Immature natural killer cell (primary cell): ENCODE measurements at places on chromosomes 13 and 19.

- DNase-seq: no peak
Observed at GRCh38 chr19:6794686-6795431, 22.4 kb downstream of the VAV1 start.

DNA sequence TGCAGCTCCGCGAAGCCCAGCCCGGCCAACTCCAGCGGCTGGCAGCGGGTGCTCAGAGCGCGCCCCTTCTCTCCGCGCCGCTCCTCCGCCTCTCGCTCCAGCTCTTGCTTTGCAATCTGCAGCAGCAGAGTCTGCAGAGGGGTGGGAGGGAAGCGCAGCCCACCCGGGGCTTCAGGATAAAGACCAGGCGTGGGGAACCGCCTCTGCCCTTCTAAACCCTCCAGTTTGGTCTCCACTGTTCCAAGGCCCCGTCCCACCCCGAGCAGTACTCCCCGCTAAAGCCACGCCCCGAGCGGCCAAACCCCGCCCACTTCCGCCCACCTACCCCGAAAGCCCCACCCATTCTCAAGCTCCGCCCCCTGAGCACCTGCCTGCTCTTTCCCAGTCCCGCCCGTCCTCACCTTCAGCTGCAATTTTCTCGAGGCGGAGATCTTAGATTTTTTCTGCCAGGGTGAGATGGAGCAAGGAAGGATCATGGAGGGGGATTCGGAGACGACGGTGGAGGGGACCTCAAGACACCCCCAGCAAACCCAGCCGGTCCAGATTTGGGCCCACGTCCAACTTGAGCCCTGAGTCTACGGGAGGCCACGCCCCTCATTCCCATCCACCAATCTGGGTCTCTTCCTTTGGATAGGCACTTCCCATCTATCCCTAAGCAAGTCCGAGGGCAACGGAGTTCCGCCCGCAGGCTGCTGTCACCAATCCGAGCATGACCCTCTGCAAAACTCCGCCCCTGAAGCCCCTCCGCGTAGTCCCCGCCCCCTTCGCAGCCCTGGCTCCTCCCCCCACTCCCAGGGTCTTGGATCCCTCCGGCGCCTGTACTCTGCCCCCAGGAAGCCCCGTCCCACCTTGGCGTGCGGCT lies 1.1 kb downstream of the TNNI3 start:
- peak; percentile 26 for DNase-seq

DNA sequence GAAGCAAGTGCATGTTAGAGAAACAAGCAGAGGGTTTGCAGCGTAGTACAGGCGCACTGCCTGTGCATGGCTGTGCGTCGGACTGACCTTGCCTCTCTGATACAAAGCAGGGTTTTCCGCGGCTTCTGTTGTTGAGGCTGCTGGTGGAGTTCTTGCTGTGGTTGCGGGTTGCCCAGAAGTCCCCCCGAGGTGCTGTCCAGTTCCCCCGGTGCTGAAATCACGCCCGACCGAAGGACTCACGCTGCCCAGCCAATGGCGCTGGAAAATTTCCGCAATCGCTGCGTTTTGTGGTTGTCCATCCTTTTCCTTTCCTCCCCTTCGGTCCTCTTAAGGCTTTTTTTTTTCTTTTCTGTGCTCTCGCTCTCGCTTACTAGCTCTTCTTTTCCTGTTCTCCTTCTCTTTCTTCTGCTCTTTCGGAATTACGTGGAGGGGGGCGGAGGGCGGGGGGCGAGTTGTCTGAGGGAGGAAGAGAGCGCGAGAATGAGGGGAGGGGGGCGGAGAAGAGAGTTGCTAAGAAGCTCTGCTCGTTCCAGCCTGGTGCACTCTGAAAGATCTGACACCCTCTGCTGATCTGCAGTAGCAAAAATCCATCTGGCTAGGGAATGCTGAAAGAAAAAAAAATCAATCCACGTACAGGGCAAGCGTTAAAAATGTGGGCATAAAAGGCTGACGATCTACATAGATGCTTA lies at the start of gene SLITRK1:
TSS of gene SLITRK1 (minus strand) at position 558 of the 689 bp plus-strand sequence. CDS start 967 bp downstream, outside the sequence.
- peak; percentile 8 for DNase-seq

- no peak for DNase-seq
Observed at GRCh38 chr13:26500618-26501320, 56.7 kb upstream of the WASF3 start.

DNA sequence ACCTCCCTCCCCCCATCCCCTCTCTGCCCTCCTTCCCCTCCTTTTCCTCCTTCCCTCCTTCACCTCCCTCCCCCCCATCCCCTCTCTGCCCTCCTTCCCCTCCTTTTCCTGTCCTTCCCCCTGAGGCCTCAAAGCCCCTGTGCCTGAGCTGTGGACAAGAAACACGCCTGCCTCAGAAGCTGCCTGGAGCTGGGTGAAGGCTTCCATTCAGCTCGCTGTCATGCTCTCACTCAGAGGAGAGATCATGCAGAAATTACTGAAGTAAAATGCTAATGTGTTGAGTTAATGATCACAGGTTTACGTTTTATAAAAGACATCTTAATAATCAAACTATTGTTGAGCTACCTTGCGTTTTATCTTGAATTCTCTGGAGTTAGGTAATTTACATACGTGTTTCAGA lies 114.5 kb downstream of the ATP11A start:
- DNase-seq: no peak

- DNase-seq: no peak
Observed at GRCh38 chr19:46497773-46498172, 2.1 kb upstream of the PNMA8B start.

DNA sequence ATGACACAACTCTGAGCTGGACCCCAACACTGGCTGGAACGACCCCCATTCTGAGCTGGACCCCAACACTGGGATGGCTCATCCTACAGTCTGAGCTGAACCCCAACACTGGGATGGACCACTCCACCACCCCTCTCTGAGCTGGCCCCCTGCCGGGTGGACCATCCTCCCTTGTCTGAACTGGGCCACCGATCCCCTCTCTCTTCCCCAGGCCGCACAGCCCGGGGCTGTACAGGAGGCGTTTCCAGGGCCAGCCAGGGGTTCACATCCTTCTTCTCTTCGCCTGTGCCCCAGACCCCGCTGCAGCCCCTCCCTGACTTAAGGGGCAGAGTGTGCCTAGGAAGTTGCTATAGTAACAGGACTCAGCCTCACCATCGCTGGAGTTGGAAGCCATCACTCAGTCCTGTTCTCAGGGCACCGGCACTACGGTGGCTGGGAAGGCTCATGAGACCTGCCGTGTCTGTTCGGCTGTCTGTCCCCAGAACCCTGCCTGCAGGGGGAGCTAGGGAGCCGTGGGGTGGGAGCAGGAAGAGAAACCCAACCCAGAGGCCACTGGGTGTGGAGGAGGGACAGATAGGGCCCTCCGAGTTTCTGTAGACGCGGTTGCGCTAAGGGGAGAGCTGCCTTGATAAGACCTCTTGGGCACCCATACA lies 3.7 kb downstream of the PRKACA start:
- DNase-seq: peak; percentile 21

DNA sequence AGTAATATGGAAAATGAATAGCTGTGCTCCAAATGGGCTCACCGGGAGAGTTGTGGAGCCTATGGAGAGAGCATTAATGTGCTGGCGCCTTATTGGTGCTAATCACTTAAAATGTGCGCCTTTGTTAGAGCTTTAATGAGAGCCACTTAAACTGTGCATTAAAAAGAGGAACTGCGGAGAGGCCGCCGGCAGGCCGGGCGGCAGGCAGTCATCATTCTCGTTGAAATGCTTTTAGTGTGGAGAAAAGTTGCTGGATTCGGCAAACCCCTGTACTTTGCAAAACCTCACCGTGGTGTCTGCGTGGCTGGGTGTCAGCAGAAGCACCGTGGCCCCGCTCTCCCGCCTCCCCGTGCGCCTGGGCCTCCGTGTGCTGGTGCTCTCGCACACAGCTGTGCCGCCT lies 105.5 kb downstream of the KDM4B start:
- no peak for DNase-seq

- no peak for DNase-seq
Observed at GRCh38 chr13:99418103-99418842, 83.0 kb upstream of the TM9SF2 start.

GRCh38 chr19:27753622-27754021 lies 1459.3 kb downstream of the UQCRFS1 start:
- no peak for DNase-seq

GRCh38 chr13:52414963-52415362 lies 9.0 kb upstream of the THSD1 start:
- DNase-seq: no peak

DNA sequence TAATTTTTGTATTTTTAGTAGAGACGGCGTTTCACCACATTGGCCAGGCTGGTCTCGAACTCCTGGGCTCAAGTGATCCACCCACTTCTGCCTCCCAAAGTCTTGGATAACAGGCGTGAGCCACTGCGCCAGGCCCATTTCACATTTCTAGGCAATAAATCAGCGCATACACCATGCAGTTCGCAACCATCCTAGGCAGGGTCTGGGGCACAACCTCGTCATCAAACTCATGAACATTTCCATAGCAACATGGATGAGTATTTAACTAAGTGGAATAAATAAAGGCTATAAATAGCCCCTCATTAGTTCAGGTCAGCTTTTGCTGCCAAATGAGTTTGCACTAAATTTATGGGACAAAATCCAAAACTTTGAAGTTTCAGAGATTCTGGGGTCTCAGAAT lies 8.2 kb downstream of the MEIS3 start:
- no peak for DNase-seq

DNA sequence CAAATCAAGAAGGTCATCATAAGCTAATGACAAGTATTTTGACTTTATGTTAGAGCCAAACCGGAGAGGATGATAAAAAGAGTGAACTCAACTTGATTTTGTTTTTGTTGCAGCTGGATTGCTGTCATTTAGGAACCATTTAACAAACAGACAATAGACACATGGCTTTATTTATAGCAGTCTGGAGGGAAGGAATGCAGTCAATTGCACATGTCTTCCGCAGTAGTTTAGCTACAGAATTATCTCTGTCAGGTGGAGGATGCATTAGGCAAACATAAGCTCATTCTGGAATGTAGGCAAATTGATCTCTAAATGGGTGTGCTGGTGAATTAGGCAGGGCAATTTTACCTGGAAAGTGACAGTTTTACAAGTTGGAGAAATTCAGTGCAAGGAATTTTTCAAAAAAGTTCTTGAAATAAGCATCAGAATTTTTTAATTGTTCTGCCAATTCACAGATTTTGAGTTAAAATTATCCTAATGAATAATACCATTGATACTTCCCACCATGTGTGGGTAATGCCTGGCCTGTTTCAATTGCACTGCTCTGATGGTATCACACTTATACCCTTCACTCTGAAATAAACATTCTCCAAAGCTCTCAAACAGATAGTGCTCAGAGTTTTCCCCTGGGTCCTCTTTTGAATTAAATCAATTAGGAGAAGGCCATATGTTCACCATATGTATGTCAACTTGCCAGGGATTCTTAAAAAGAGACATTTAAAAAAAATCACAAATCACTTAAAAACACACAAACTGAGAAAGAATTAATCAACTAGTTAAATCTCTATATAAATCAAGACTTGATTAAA lies 318.3 kb downstream of the NDFIP2 start:
- no peak for DNase-seq

DNA sequence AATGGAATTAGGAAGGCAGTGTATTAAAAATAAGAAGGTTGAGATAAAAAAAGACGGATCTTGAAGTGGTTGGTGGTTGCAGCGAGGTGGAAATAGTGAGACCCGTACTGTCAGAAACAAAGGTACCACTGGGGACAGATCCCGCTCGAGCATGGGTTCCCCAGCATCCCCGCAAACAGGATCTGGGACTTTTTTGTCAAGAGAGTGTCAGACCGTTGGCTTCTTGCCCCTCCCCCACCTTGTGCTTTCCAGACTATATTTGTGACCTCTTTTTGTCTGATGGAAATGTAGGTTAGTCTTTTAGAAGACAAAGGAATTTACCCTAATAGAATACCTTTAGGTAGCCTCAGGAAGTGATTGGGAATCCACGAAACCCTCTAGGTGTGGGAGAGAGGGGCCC lies 4.2 kb downstream of the GATAD2A start:
- no peak for DNase-seq

DNA sequence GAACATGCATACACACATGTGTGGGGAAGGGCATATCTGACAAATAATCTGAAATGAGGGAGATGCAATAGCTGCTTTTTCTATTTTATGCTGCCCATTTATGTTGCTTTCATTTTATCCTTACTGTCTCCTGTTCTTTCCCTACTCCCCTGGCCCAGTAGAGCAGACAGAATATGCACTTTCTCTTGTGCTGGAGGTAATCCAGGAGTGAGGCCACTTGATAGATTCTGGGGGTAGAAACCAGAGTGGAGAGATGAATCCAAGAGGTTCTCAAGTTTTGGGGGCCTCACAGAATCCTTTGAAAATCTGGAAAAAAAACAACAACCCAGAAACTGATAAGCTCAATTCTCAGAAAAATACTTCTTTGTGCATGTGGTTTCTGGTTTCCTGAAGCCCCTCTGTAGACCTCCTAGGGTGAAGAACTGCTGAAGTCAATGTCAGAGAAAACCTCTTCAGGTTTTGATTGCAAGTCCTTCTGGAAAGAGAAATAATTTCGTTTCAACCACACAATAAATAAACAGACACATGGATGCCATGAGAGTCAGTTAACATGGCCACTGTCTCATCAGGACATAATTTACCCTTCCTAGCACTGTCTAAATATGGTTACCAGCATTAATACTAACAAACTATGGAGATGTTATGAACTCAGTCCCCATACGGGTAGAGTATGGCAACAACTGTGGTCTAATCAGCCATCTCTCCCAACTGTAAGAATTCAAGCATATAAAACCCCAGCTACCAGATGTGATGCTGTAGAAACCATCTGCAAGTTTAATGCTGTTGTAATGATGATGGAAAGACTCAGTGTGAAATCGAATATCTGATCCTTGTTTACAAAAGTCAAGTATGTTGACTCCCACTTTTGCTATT lies 355.6 kb downstream of the SLC7A1 start:
- DNase-seq: no peak

DNA sequence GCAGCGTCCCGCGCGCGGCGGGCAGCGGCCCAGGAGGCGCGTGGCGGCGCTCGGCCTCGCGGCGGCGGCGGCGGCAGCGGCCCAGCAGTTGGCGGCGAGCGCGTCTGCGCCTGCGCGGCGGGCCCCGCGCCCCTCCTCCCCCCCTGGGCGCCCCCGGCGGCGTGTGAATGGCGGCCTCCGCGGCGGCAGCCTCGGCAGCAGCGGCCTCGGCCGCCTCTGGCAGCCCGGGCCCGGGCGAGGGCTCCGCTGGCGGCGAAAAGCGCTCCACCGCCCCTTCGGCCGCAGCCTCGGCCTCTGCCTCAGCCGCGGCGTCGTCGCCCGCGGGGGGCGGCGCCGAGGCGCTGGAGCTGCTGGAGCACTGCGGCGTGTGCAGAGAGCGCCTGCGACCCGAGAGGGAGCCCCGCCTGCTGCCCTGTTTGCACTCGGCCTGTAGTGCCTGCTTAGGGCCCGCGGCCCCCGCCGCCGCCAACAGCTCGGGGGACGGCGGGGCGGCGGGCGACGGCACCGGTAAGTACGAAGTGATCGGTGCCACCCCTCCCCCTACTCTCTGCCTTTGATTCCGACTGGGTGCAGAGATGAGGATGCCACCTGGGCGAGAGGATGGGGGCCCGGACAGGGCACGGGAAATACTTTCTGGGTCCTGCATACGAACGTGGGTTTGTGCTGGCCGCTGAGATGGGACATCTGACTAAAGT lies 874 bp downstream of the TRIM28 start:
- no peak for DNase-seq

- DNase-seq: no peak
Observed at GRCh38 chr13:89852570-89852969, 1494.9 kb upstream of the MIR17HG start.
